ENCODE measurements at places on chromosomes 1 and 21. TPM values are rescaled to one million over a fixed set of nuclear protein-coding genes. Genes with fewer than 3 reads are reported as not detected.

Gene LMOD1
- total RNA-seq: 23.3 TPM

Gene NEXN
- total RNA-seq: 10.6 TPM

Gene FLG2
- 0.88 TPM for total RNA-seq

Gene CA6
- not detected for total RNA-seq

Gene MATN1
- 0.33 TPM for total RNA-seq

Gene KIF21B
- total RNA-seq: 76.3 TPM

Gene EFNA3
- total RNA-seq: 5.8 TPM

Gene LYPD8
- not detected for total RNA-seq

Gene TCP10L
- total RNA-seq: 5.5 TPM

Gene PRR9
- not detected for total RNA-seq

Gene SLC37A1
- 13.5 TPM for total RNA-seq

Gene LPAR3
- total RNA-seq: 5.1 TPM

Gene OR2T29
- not detected for total RNA-seq

Gene S100A7A
- total RNA-seq: not detected

All from camera-type eye (tissue), 1 donor.